B cell (primary cell): ENCODE measurements at places on chromosomes 7 and 10.

GRCh38 chr10:67098461-67098860 is 172.6 kb downstream of the LRRTM3 start:
- no peak for DNase-seq

DNA sequence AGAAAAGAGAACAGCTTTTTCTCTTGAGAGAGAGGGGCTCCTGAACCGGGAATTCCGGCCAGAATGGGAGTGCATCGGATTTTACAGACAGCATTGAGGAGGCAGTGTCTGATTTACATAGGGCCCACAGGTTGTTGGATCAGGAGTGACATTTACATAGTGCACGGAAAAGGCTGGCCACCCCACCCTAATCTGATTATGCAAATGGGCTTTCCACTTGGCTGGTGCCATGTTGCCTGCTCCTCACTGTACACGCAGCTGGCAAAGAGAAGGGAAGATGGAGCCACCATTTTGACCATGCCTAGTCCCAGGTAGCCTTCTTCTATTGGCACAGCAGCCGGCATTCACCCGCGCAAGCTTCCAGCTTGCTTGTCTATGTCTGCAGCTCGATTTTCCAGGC is 77.5 kb upstream of the FAM171A1 start:
- no peak for DNase-seq

DNA sequence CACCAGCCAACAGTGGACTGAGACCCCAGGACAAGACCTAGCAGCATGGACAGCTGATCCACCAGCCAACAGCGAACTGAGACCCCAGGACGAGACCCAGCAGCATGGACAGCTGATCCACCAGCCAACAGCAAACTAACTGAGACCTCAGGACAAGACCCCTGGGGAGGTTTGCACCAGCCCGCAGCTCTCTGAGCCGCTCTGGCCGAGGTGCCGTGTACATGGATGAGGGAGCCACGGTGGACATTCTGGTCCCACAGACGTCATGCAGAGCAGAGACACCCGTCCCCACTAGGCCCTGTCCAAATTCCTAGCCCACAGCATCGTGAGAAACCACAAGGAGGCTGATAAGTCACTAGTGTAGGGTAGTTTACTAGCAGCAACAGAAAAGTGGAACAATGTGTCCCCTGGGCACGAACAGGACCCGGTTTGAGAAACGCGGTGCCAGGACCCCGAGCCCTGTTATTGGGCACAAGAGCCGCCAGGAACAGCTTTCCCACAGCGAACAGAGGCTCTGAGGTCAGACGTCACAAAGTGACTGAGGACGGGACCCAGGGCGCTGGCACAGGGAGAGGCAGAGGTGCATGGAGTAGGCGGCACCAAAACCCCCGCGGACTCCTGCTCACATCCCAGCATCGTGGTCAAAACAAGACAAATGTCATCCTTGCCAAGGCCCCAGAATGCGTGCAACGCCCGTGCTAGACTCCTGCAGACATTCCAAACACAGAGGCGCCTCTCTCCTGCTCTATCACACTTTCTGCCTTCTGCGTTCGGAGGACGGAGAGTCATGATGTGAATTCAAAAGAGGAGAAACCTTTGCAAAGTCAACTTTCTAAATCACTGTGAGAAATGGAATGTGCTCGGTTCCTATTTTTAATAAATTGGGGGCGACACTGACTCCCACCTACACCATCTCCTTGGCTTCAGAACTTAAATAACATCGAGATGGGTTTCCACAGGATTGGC is 8.1 kb downstream of the STK32C start:
- DNase-seq, result no peak

DNA sequence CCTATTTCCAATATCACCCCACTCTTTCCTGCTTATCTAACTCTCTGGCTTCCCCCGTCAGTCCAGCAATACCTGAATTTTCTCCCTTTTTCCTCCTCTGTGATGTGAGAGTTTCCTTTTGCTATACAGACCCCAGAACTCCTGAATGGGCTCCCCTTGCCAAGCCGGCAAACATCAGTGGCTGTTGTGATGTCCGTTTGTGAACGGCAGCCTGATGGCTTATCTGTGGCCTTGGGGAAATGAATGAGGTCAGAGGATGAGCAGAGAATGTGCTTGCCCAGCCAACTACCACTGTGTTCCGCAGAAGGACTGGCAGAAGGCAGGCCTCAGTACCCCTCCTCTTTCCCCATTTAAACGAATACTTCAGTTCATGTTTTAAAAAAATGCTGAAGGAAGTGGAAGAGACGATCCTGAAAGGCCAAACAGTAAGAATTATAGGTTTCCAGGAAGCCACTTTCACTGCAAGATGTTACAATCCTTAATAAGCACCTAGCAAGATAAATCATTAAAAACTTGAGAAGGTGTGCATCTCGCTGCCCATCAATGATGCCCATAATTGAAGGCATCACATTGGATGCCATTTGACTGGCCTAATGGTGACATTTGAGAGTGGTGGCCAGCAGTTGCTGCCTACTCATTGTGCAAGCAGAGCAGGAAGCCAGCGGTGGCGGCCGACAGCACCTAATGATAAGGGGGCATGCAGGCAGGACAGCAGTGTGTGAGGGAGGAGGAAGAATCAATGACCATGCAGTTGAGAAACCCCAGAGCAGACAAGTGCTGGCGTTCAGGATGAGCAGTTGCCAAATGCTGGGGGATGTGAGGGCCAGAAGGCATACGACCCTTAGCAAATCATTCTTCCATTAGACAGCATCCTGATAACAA is 31.5 kb downstream of the SLC18A2 start:
- DNase-seq, result no peak

DNA sequence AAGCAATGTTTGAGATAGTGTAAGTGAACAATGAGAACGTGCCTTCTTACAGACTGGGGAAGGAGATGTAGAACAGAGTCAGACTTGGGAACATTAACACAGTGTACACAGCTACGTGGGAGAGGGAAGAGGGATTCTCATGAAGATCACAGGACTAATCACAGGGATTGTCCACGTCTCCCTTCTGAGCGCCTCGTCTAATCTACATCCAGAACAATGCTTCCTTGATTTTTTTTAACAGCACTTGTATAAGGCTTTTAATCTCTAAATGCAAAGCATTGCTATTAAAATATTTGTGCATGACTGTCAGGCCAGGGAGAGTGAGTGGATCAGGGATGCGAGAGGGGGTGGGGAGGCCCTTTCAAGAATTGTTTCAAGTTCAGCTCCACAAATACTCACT is 62.7 kb downstream of the MET start:
- DNase-seq, result no peak

- no peak for DNase-seq
Measured at GRCh38 chr10:74988054-74988775, 123.2 kb upstream of the SAMD8 start.
